ENCODE measurements at places on chromosomes 13 and 19.

GRCh38 chr13:31853643-31854326 is 114.5 kb downstream of the RXFP2 start:
- DNase-seq: no peak

GRCh38 chr13:39341251-39341650 is 261.7 kb downstream of the LHFPL6 start:
- no peak for DNase-seq

- no peak for DNase-seq
Observed at GRCh38 chr13:37303606-37304005, 198.1 kb upstream of the CSNK1A1L start.

GRCh38 chr13:109521719-109522118 is 264.7 kb downstream of the IRS2 start:
- DNase-seq: no peak

DNA sequence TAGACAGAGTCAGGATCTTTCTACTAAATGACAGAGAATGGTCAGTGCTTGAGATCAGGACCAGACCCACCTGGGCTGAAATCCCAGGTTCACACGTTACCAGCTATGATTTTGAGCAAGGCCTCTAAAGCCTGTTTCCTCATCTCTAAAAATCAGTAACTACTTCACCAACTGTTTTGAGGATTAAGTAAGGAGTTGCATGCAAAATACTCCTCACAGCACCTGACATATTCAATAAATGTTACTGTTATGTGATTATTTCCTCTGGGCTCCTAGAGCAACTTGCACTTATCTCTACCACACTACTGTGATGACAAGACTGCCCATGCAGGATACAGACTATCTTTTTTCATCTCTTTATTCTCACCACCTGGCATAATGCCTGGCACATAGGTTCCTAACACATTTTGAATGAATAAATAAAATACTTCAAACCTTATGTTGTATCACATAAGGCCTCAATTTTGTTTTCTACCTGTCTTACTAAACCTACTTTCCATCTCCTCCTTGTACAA is 1.8 kb downstream of the KATNAL1 start:
- no peak for DNase-seq

DNA sequence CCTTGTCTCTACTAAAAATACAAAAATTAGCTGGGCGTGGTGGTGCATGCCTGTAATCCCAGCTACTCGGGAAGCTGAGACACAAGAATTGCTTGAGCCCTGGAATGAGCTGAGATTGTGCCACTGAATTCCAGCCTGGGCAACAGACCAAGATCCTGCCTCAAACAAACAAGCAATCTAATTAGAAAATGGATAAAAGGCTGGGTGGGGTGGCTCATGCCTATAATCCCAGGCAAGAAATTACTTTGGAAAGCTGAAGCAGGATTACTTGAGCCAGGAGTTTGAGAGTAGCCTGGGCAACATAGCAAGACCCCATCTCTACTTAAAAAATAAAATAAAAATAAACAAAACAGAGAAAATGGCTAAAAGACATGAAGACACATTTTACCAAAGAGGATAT is 77.0 kb downstream of the CAB39L start:
- no peak for DNase-seq

DNA sequence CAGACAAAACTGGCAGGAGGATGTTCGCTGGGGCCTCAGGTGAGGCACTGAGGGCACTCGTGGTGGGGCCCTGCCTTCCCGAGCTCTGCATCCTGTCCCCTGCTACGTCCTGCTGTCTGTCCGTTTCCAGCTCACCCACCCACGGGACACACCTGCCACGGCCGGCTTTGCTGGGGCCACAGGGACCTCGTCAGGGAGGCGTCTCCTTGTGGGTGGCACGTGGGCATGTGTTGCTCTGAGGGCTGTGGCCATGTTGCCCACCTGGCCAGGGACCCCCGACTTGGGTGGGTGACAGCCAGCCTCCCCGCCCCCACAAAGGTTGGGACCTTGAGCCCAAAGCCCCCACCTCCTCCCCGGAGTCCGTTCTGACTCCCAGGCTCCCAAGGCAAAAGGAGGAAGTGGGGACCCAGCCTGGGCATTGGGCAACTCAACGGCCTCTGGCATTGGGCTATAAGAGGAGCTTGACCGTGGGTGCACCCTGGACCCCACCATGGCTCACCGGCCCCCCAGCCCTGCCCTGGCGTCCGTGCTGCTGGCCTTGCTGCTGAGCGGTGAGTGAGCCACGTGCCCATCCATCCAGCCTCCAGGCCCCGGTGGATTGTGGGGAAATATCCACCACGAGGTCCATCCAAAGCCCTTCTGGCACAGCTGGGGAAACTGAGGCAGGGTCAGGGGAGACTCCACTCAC is at the start of gene PRTN3:
TSS of gene PRTN3 (plus strand) at position 481 of the 688 bp plus-strand sequence. CDS start at position 491, 10 bp downstream.
- no peak for DNase-seq

DNA sequence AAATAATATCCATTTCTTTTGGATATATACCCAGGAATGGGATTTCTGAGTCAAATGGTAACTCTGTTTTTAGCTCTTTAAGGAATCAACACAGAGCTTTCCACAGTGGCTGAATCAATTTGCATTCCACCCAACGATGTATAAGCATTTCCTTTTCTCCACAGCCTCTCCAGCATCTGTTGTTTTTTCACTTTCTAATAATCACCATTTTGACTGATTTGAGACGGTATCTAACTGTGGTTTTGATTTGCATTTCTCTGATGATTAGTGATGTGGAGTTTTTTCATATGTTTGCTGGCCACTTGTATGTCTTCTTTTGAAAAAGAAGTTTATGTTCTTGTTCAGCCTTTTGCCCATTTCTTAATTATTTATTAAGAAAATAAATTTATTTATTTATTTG is 352.2 kb upstream of the OBI1 start:
- DNase-seq: no peak

- no peak for DNase-seq
Observed at GRCh38 chr19:43934055-43934984, 762 bp downstream of the ZNF45 start.

DNA sequence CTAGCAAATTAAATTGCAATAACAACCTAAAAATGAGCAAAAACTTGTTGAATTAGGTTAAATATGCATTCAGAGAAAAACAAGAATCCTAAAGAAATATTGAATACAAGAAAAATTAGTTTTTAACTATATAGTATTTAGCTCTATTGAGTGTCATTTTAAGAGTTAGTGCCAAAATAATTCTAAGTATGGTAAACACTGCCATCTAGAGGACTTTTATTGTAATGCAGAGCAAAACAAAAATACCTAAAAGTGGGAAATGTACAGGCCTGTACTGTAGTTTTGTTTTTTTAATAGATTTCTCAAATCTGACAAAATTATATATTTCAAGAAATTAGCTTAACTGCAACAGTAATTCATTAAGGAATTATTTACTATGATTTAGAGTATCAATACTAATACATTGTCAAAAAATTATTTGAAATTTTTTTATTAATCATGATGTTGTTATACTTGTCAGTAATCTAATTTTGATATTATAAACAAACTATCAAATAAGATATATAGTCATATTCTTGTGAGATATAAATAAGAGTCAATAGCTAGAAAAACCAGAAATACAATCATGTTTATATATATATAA is 8.2 kb upstream of the PCDH9 start:
- DNase-seq: peak; percentile 1

GRCh38 chr13:109945206-109945960 is 159.0 kb upstream of the IRS2 start:
- no peak for DNase-seq

DNA sequence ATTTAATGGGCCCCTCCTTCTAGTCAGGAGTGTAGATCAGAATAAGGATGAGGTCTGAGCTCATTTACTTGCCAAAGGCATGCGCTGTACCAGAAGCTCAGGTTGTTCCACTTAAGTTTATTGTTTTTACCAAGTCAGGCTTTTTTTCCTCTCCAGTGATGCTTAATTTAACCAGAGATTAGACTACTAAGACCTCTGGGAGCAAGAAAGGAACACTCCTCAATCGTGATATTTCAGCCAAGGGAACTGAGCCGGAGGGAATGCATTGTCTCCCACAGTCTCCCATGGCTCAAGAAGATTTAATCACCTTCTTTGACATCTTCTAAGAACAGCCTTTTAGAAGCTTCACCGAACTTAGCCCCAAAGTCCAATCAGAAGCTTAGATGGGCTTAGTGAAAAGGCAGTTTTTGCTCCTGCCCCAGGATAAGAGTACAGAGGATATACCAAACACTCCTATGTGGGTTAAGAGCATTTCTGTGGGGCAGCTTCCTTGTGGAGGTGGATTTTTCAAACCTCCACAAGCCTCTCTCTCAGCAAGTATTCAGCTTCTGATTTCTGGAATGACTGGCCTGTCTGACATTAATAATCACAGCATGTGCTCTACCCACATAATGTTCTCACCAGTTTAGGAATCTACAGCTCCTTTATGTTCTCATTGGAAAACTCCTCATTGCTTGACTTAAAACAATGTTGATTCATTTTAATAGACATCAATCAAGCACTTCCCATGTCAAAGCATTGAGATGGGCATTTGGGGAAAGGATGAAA is 322.7 kb downstream of the SUCLA2 start:
- no peak for DNase-seq
